ENCODE measurements at places on chromosomes 16 and 17. TPM values are rescaled to one million over a fixed set of nuclear protein-coding genes. Genes with fewer than 3 reads are reported as not detected.

- DNase-seq = no peak
Measured at GRCh38 chr16:86198206-86199118, 299.5 kb downstream of the IRF8 start.

DNA sequence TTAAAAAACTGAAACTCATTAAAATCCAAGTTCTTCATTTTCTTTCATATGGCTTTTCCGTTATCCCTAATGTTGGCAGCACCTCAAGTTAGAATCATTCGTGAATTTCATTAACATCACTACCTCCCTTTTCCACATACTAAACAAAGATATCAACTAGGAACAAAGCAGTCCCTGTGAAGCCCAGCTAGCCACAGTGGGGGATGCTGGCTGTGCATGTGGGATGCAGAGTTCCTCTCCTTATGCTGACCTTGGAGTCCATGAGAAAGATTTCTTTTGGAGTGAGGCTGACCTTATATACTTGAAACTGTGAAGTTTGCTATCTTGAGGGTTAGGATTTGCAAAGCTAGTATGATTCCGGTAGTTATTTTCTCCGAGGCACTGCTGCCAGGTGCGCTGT is 117.6 kb downstream of the TANGO6 start:
- no peak for DNase-seq

DNA sequence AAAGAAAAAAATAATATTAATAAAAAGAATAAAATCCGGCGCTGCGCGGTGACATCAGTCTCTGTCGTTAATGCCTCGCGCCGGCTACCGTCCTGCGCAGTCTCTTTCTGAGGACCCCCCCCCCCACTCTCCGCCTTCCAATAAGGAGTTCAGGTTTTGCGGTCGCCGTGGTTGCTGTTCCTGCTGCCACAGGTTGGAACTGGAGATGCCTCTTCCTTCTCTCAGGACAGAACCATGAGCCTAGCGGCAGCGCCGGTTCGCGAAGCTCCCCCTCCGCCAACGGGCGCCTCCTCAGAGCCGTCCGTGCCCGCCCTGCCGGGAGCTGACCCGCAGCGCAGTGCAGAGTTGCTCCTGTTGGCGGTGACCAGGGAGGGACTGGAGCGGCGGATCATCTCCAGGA is 2093.4 kb downstream of the TP53TG3F start:
- DNase-seq = no peak

- DNase-seq = no peak
Measured at GRCh38 chr17:22516861-22517636, 824.7 kb downstream of the KCNJ18 start.

DNA sequence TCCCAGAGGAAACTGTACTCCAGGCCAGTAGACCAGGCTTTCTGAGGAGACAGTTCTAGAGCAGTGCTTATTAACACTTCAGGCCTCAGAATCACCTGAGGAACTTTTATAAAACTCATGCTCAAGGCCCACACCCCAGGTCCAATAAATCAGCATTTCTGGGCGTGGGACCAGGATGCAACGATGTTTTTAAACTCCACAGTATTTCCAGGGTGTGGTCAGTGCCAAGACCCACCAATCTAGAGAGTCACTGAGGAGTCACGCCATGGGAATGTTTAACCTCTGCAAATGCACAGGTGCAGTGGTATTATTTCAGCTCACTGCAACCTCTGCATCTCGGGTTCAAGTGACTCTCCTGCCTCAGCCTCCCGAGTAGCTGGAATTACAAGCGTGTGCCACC is 3.9 kb upstream of the TRPV1 start:
- DNase-seq = peak; percentile 58

The MRPS23 gene
- 43.6 TPM for total RNA-seq

The ZMYND15 gene
- 0.89 TPM for total RNA-seq

Data from colonic mucosa (tissue), 4 donors.